ENCODE measurements at places on chromosomes 1 and 21. TPM values are rescaled to one million over a fixed set of nuclear protein-coding genes. Genes with fewer than 3 reads are reported as not detected.
A peak's percentile ranks its signal among the peaks of the same experiment; 100 is the strongest.

The SIK1 gene
- total RNA-seq: 414 TPM

The SPOCD1 gene
- total RNA-seq: 0.21 TPM

- no peak for DNase-seq
Measured at GRCh38 chr1:66207484-66207883, 326.5 kb upstream of the SGIP1 start.

The GNPAT gene
- total RNA-seq: 35.5 TPM

The GJB5 gene
- total RNA-seq: not detected

The CCDC17 gene
- 9.6 TPM for total RNA-seq

The OLFM3 gene
- total RNA-seq: not detected

DNA sequence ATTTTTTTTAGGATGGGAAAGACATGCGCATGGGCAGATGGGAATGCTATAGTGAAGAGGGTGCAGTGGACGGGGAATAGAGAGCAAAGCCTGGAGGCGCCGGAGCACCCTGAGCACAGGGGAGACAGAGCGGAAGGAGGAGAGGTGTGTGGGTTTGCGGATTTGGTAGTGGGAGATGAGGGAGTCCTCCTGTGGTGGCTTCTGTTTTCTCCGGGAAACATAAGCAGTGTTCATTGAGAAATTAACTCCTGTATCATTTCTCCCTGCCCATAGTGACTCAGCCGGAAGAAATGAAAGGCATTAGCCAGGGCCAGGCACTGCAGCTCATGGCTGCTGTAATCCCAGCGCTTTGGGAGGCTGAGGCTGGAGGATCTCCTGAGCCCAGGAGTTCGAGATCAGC is 4.7 kb upstream of the PTPRF start:
- no peak for DNase-seq

DNA sequence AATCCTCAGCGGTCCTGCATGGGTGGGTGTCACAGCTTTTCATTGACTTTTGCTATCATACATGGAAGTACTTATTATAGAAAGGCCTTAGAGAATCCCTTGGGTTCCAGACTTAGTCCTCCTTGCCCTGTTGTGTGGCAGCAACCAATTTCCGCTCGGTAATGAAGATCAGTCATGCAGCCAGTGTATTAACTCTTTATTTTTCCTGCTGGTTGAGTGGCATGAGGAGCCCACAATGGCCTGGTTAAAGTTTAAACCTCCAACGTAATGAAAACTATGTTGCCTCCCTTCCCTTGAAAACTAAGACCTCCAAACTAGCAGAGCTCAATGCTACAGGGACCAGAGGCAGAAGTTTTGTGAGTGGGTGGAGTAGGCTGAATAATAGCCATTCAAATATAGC is 20.0 kb downstream of the CITED4 start:
- no peak for DNase-seq

The OLIG1 gene
- total RNA-seq: not detected

DNA sequence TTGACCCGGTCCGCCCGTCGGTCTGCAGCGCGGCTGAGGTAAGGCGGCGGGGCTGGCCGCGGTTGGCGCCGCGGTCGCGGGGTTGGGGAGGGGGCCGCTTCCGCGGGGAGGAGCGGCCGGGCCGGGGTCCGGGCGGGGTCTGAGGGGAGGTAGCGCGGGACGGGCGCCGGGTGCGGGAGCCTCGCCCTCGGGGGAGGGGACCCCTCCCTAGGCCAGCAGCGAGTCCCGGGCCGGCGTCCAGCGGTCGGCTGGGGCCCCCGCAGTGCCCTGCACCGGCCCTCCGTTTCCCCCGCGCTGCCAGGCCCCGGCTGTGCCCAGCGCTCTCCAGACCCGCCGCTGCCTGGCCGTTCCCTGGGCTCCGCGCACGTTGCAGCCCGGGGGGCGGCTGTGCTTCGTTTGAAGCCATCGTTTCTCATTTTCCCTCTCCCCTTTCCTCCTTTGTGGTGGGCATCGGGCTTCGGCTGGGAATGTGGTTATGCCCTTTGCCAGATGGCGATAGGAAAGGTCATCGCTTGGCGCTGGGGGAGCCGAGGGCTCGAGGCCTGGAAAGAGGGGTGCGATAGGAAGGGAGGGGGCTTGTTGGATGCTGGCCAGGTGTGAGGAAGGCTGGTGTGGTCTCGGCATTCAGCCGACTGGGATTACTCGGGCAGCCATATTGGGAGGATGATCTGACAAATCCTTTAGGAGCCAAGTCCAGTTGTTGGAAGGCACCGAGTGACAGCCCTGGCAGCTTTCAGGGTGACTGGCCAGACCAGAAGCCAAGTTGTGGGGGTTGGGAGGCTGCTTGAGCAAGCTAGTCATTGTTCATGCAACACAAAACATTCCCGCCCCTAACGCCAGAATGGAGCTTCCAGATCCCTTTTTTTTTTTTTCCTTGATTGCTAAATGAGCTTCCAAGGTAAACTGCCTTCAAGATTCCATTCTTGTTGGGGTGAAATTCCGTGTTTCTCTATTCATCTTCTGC is 753 bp downstream of the KIF1B start:
- no peak for DNase-seq

DNA sequence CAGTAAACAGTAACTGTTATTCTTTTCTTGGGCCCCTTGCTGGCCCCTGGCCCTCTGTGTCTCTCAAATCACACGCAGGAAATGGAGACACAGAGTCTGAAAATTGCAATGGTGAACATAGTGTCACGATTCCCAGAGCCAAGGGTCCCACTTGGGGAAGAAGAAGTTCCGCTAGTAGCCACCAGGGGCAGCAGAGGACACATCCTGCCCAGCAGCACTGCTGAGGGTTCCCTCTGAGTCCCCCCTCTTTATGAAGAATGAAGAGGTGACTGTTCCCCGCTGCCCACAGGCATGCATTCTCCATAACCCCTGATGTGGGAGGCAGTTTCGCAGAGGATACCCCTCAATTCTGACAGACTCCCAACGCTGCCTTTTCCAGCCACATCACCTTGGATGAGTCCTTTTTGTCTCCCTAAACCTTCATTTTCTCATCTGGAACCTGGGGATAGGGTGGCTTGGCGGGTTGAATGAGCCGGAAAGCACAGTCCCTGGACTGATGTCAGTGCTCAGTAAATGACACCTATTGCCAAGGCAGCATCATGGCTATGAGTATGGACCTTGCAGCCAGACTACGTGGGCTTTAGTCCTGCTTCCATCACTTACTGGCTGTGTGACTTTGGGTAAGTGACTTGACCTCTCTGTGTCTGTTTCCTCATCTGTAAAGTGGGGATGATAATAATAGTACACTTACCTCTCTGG is 238.0 kb upstream of the TMEM51 start:
- peak; percentile 47 for DNase-seq

DNA sequence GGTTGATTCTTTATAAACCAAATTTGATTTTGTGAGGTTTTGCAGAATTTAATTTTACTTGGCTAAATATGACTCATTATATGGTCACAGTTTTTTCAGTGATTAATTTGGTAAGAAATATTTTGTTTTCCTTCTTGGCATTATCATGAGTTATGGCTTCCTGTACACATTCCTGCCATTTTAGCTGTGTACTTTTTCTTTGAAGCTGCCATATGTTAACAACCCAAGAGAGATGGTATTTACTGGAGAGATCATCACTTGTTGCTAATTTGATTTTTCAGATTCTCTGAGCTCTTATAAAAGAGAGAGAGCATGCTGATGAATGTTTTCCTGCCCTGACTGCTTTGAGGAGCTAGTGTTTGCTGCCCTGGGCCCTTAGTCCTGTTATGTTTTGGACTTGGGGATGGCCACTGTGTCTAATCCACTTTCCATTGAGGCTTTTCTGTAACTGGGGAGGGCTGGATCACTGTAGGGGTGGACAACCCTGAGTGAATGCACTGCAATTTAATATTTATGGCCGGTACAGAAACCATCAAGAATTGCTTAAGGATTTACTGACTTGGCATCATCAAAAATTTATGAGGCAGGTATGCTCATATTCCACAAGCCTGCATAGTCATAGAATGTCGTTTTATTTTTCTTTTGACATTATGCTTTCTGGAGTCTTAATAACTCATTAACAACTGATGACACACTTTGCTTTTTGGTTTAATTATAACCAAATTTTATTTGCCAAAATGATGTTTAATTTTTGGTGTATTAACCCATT is 200.9 kb downstream of the DISC1 start:
- no peak for DNase-seq

The CYP4A22 gene
- not detected for total RNA-seq

The NPPA gene
- total RNA-seq: not detected

GRCh38 chr1:10968411-10968826 is 44.0 kb upstream of the TARDBP start:
- no peak for DNase-seq

GRCh38 chr1:11989669-11990068 is 9.4 kb downstream of the MFN2 start:
- no peak for DNase-seq

DNA sequence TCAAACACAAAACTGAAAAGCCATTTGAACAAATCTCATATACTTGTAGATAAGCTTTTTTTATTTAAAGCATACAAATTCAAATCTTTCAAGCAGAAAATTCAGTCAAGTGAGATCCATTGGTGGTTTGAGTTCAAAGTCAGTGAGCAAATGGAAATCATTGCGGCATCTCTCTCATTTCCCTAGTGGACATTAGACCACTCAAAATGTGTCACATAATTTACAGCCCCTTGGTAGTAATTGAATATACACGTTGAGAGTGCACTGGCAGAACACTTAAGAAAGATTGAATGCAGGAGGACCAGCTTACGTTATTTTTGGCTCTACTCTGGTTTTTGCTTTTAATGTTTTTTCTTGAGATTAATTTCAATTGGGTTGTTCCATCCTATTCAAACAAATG is 633.7 kb downstream of the USP25 start:
- no peak for DNase-seq

DNA sequence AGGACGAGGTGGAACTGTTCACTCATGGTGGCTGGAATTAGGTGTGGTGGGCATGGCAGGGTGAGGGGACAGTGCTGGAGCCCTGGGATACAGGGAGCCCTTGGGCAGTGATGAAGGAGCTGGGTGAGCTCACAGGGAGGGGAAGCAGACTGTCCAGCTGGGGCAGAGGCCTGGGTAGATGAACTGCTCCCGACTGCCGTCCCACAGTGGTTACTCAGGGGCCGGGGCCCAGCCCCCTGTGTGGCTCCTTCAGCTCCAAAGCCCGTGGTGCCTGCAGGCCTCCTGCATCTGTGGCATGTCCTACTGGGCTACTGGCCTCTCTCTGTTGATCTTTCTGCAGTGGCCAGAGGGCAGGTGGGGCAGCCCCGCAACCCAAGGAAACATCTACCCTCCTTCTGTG is 661.1 kb downstream of the NPHP4 start:
- no peak for DNase-seq

- DNase-seq: no peak
Measured at GRCh38 chr1:159965263-159965662, 11.2 kb upstream of the SLAMF9 start.

- no peak for DNase-seq
Measured at GRCh38 chr1:53288002-53288789, 39.7 kb downstream of the LRP8 start.

The MORN1 gene
- 15.4 TPM for total RNA-seq

The ZNF326 gene
- total RNA-seq: 34.4 TPM

DNA sequence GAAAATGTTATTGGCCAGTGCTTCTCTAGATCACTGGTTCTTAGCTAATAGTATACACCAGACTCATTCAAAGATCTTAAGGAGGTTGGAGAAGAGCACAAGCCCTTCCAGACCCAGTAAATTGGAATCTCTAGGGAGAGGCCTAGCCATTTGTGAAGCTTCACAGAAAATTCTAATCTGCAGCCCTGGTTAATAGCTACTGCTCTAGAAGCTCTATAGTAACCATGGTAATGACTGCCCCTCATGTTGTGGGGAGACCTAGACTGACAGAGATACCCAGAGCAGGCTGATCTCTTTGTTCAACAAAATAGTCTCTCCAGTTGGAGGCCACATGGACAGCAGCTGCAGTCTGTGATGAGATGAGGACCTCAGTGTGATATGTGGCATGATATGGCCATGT is 31.7 kb downstream of the ARID1A start:
- no peak for DNase-seq

- DNase-seq: no peak
Measured at GRCh38 chr1:32900956-32901822, at the start of gene TMEM54. Gene TMEM54 (minus strand): TSS chr1:32901389. CDS start chr1:32901238, 151 bp downstream.

The AADACL3 gene
- total RNA-seq: not detected

- no peak for DNase-seq
Measured at GRCh38 chr1:96682056-96682455, 39.5 kb upstream of the PTBP2 start.

The RNF186 gene
- total RNA-seq: not detected

GRCh38 chr1:115969509-115969908 is 6.8 kb upstream of the SLC22A15 start:
- no peak for DNase-seq

DNA sequence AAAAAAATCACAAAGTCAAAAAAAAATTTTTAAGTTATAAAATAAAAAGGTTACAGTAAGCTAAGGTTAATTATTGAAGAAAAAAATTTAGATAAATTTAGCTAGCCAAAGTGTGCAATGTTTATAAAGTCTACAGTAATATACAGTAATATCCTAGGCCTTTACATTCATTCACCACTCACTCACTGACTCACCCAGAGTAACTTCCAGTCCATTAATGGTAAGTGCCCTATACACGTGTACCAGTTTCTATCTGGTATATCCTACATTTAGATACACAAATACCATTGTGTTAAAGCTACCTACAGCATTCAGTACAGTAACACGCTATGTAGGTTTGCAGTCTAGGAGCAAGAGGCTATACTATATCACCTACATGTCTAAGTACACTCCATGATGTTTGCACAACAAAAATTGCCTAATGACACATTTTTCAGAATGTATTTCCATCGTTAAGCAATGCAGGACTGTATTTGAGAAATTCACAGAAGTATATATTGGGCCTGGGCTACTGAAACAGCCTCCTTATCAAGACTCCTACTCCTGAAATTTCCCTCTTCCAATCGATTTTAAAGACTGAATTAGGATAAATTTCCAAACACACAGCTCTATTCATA is 155.1 kb downstream of the COP1 start:
- no peak for DNase-seq

The HSD3B2 gene
- not detected for total RNA-seq

- DNase-seq: no peak
Measured at GRCh38 chr1:214464445-214465287, 86.7 kb downstream of the PTPN14 start.

GRCh38 chr1:117809764-117810163 is 119.7 kb downstream of the GDAP2 start:
- DNase-seq: no peak

DNA sequence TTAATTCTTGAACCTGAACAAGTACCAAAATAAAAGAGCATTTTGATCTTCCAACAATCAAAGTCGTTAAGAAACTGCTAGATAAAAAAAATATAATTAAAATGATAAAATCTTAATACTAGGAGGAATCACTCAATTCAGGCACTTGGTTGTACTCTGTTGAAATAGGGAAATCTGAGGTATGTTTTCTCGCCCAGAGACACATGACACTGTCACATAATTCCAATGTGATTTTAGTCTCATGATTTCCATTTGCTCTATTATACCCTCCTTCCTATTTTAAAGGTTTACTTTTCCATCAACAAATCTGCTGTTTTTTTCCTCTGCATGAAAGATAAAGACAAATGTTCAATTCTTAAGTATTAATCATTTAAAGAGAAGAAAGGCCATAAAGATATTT is 97.6 kb downstream of the ZZZ3 start:
- no peak for DNase-seq

- DNase-seq: no peak
Measured at GRCh38 chr1:169468982-169469381, 16.8 kb downstream of the SLC19A2 start.

GRCh38 chr1:15020943-15021745 is 132.4 kb upstream of the TMEM51 start:
- no peak for DNase-seq

Data from naive thymus-derived CD4-positive, alpha-beta T cell (primary cell).